Activated CD4-positive, alpha-beta memory T cell treated with anti-CD3 and anti-CD28 coated beads, Interleukin-2, amount 10 ng/mL, durations not matched to agents 7 days and 5 days (primary cell): ENCODE measurements at places on chromosomes 5 and 9. TPM values are rescaled to one million over a fixed set of nuclear protein-coding genes. Genes with fewer than 3 reads are reported as not detected.

DNA sequence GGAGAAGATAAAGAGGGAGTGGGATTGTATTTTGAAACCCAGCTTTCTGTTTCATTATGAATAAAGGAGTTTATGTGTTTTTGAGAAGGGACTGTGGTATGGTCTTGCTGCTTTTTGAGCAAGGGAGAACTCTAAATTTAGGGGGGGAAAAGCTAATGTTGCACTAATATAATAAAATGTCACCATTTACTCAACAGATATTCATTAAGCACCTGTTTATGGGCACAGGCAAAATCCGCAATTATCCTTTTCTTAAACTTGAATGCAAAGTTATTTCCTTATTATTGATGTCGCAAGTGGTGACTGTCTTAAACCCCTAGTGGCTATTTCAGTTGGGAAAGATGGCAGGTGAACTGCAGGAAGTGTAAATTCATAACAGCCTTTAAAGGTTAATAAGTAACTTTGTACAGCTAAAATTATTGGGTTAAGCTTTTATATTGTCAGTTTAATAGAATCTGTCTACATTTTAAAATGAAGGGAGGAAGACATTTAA is 1.5 kb downstream of the CDC42SE2 start:
- H3K27ac ChIP-seq, result peak overlapping the region; percentile 90
- H3K4me1 ChIP-seq, result peaks cover 50% of the 10 kb centered on the region

DNA sequence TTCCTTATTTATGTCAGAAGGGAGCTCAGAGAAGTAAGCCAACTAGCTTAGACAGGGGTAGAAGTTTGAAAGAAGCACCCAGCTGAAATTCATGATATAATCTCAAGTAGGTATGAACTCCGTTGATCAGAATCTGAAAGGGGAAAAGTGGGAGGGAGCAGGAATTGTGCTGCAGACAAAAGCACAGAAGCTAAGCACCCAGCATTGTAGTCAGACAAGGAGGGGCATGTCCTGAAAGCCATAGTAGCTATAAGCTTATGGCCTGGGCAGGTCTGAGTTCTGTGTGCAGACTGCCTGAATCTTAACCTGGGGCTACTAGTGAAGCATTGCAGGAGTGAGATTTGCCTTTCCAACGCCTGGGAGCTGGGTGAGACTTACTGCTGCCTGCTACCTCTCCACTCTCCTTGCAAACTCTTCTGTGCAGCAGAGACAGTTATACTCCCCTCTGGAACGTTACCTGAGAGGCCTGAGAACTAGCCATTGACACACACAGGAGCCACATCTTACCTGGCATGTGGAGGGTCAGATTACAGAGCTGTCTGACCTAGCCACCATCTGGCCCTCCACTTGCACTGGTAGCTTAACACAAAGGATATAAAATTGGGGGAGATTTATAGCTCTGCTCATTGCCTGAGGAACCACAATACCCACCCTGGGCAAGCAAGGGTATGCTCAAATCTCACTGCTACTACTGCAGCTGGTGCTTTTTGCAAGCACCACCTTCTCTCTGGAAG is 9.8 kb upstream of the CYLC2 start:
- H3K4me1 ChIP-seq, result no peaks in the 10 kb centered on the region
- H3K4me3 ChIP-seq, result no peak overlapping the region
- H3K27ac ChIP-seq, result no peak overlapping the region
- no peaks in the 10 kb centered on the region for H3K27me3 ChIP-seq
- H3K36me3 ChIP-seq, result no peaks in the 10 kb centered on the region

- no peak overlapping the region for H3K4me3 ChIP-seq
- no peak for DNase-seq
- no peaks in the 10 kb centered on the region for H3K27me3 ChIP-seq
- no peaks in the 10 kb centered on the region for H3K36me3 ChIP-seq
- H3K4me1 ChIP-seq, result no peaks in the 10 kb centered on the region
Observed at GRCh38 chr5:110441035-110441434, 285.4 kb downstream of the TMEM232 start.

HRH2 gene
- total RNA-seq, result 13.7 TPM

PCDHGB5 gene
- not detected for total RNA-seq

DNA sequence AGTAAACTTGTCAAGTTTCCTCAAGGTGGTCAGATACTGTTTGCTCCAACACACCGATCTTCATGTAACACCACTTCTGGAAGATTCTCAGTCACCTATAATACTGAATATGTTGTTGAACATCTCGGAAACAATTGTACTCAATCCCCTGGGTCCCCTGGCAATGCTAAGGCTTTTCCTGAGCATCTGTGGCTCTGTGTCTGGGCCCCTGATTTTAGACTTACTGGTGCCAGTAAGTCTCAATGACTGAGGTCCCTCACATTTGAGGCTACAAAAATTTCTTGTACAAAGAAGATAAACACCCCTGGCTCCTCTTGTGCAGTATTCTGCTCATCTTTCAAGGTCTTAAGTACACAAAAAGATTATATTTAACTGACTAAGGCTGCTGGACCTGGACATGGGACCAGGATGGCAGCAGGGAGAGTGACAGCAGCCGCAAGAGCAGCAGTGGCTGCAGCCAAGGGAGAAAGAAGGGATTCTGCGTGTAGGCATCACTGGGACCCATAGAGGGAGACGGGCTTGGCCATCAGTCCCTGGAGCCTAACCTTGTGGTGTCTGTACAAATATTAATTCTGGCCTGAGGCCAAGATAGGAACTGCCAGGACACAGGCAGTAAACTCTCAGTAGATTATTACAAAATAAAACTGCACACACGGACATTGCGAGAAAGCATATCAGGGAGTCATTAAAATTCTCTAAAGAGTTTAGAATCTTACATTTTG is 49.0 kb upstream of the TNPO1 start:
- no peaks in the 10 kb centered on the region for H3K4me1 ChIP-seq
- H3K27ac ChIP-seq, result no peak overlapping the region
- no peaks in the 10 kb centered on the region for H3K36me3 ChIP-seq
- peaks cover 6% of the 10 kb centered on the region for H3K27me3 ChIP-seq
- no peak for DNase-seq
- no peak overlapping the region for H3K4me3 ChIP-seq

DNA sequence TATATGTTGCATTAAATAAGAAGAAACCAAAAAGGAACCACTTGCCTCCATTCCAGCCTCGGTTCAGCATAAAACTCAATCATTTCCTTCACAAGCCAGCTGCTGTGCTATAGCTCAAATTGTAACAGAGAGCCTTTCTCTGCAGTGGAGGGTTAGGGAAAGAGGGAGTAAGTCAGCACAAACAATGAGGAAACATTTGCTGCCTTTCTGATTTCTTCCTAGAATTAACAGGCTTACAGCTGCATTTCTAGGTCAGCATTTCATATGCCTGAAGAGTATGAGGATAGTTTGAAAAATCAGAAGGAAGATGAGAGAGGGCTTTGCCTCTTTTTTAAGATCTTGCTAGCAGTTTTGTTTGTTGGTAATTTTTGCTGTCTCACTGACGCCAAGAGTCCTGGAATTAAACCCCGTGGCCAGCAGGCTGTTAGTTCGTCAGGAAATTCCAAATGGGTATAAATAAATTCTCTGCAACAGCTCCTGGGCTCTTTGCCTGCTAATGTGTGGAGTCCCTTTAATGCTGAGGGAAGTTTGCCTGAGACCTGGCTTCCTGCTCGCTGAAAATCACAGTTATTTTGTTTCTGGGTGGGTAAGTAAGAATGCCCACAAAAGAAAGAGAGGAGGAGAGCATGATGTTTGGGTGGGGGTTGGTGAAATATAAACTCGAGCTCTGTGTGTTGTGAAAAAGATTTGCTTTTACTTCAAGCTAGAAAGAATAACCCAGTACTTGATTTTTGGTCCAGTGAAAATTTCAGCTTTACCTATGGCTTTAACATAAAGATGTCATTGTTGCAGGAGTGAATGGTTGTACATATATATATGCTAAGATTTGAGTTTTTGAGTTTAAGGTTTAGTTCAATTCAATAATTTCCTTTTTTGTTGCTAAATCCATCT is 148.1 kb upstream of the DMRT1 start:
- H3K4me1 ChIP-seq, result no peaks in the 10 kb centered on the region
- DNase-seq, result no peak
- no peak overlapping the region for H3K4me3 ChIP-seq

DNA sequence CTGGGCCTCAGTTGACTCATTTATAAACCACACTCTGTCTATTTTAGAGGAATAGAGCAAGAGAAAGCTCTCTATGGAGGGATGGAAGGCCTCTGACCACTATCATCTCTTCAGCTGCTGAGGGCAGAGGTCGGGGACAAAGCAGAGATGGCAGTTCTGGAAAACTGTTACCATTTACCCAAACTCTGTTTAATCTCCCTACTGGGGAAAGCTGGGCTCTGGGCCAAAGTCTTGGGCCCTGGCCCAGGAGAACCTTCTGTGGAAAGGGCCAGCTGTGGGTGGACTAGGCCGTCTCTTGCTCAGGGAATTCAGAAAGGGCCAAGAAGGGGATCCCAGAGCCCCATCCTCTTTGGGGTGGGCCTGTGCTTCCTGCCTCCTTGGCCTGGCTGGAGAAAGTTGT is 100.0 kb downstream of the PSD2 start:
- no peak overlapping the region for H3K4me3 ChIP-seq
- H3K27ac ChIP-seq, result no peak overlapping the region
- H3K36me3 ChIP-seq, result no peaks in the 10 kb centered on the region

GRCh38 chr9:16873126-16873802 is 2.8 kb upstream of the BNC2 start:
- no peak overlapping the region for H3K4me3 ChIP-seq
- no peaks in the 10 kb centered on the region for H3K36me3 ChIP-seq
- peaks cover 31% of the 10 kb centered on the region for H3K27me3 ChIP-seq

GRCh38 chr5:3393920-3394597 is 201.6 kb upstream of the IRX1 start:
- no peaks in the 10 kb centered on the region for H3K36me3 ChIP-seq
- H3K27ac ChIP-seq, result no peak overlapping the region
- no peaks in the 10 kb centered on the region for H3K4me1 ChIP-seq
- no peak for DNase-seq
- H3K4me3 ChIP-seq, result no peak overlapping the region

GRCh38 chr9:76559286-76559685 is 100.3 kb downstream of the GCNT1 start:
- no peak overlapping the region for H3K27ac ChIP-seq
- H3K36me3 ChIP-seq, result peaks cover 4% of the 10 kb centered on the region
- no peak for DNase-seq
- H3K4me1 ChIP-seq, result peaks cover 21% of the 10 kb centered on the region

DNA sequence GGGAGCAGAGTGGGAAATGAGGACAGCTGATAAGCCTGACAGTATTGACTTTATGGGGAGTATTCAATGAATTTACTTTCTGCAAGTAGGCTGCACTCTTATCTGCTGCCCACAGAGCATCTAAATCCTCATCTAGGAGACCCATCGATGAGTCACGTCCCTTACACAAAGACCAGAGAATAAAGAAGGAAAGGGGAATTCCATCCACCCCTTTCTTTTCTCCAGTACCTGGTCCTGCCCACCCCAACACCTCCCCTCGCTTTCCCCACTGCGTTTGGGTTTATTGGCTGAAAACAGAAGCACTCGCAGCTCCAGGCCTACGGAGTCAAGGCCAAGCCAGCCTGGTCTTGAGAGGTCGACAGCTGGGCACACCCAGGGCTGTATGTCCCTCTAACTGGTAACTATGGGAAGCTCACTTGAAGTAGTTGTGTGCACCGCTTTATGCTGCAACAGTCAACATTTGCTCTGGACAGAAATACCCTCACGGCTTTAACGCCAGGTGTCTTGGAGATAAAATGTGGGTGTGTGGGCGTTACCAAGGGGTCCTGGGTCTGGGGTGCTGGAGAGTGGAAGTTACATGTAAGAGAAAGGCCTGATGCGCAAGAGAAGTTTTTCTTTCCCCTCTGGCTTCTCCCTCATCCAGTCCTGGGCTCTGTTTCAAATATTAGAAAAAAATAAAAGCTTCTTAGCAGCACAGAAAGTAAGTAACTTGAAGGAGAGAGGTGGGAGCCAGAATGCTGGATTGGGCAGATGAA is 14.5 kb upstream of the TAL2 start:
- H3K36me3 ChIP-seq, result no peaks in the 10 kb centered on the region
- no peak overlapping the region for H3K27ac ChIP-seq
- no peak overlapping the region for H3K4me3 ChIP-seq

DNA sequence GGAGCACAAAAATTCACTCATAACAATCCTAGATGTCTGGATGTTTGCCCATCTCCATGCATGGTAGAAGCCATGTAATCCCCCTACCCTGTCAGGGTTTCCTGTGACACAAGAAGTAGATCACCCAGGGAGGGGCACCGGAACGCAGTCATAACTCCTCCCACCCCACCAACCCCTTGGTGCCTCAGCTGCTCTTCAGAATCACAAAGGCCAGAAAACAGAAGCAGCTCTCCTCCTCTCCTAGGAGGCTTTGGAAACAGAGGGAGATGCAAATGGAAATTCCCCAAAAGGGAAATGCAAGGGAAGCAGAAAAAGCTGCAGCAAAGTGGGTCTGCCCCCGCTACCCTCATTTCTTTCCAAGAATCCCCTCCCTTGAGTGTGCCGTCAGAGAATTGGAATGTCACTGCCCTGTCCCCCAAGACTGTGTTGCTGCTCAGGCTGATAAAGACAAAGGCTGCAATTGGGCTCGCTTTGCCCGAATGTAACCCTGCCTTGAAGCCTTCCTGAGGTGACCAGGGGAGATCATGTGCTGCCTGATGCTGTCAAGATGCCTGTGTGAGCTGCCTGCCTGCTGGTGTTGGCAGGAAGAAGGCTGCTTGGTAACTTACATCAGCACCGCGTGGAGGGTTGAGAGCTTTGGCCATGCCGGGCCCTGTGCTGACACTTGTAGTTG is 65.5 kb upstream of the ABCA1 start:
- H3K36me3 ChIP-seq, result no peaks in the 10 kb centered on the region
- peaks cover 32% of the 10 kb centered on the region for H3K4me1 ChIP-seq

SNCAIP gene
- total RNA-seq, result not detected
